Stimulated activated CD4-positive, alpha-beta T cell treated with anti-CD3 and anti-CD28 coated beads, Interleukin-1b, Interleukin-23, amount 100 ng/mL, for 1 hour (primary cell): ENCODE measurements at places on chromosomes 7 and 10.
A peak's percentile ranks its signal among the peaks of the same experiment; 100 is the strongest.

GRCh38 chr10:32937911-32938424, 20.1 kb downstream of the ITGB1 start:
- DNase-seq: no peak

- DNase-seq: no peak
Measured at GRCh38 chr10:17866346-17866745, 57.2 kb downstream of the MRC1 start.

DNA sequence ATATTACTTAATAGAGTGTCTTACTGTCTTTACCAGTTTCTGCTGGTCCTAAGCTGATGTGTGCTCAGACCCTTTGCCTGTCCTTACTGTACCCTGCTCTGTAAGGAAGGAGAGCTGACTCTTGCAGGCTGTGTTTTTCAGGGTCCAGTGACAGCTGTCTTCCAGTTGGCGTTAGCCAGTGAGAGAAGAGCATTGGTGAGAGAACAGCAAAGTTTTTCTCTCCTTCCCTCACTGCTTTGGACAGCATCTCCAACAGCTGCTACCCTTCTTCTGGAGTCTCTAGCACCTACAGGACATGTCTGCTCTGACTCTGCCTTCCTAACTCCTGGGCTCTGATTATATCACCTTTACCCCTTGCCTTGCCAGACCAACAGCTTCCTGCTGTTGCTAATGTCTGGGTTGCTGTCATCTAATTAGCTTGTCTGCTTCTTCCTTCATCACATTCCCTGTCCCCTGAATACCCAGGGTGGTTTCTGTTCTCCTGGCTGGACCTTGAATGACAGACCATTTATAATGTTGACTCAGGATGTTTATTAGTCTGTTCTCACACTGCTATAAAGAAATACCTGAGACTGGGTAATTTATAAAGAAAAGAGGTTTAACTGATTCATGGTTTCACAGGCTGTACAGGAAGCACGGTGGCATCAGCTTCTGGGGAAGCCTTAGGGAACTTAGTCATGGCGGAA, 23.5 kb upstream of the PANK1 start:
- DNase-seq: no peak

DNA sequence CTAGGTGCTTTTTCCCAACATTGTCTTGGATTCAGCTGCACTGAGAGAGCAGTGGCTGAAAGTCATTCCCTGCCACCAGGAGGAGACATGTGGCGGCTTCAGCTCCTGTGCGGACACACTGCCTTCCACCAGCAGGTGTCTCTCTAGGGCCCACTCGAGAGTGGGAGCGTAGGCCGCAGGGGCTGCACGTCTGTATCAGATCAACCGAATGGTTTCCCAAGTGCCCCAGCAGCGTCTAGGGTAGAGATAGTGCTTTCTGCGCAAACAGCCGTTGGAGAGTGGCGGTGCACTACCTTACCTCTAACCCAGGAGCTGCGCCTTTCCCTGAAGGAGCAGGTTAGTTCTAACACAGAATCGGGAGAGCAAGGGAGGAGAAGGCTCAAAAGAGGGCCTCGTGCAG, 31.7 kb downstream of the PAPOLB start:
- peak; percentile 27 for DNase-seq

DNA sequence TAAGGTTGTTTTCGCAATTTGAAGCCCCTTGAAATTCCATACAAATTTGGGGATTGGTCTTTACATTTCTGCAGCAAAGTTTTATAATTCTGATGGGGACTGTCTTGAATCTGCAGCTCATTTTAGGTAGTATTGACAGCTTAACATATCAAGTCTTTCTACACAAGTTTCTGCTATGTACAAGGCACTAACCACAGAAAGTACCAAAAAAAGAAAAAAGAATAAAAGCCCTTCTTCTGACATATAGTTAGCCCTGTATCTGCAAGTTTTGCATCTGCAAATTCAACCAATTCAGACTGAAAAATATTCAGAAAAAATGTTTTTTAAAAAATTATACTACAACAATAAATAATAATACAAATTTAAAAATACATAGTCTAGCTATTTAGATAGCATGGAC, 15.3 kb downstream of the POT1 start:
- no peak for DNase-seq

GRCh38 chr7:130970696-130971095, 236.7 kb upstream of the KLF14 start:
- no peak for DNase-seq

DNA sequence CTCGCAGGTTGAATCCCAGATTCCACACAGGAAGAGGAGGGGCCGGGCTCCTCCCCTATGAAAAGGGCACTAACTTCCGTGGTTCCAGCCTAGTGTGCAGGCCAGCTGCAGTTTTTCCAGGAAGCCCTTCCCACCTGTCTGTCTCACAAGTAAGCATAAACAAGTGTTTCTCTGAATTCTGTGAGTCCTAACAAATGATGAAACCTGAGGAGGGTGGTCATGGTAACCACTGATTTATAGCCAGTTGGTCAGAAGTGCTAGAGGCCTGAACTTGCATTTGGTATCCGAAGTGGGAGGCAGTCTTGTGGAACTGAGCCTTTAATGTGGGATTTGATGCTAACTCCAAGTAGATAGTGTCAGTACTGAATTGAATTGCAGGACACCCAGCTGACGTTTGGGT, 54.7 kb upstream of the STEAP4 start:
- no peak for DNase-seq

GRCh38 chr7:140019172-140019571, 43.6 kb downstream of the PARP12 start:
- DNase-seq: no peak

GRCh38 chr10:77016855-77017254, 620.8 kb downstream of the KCNMA1 start:
- no peak for DNase-seq

DNA sequence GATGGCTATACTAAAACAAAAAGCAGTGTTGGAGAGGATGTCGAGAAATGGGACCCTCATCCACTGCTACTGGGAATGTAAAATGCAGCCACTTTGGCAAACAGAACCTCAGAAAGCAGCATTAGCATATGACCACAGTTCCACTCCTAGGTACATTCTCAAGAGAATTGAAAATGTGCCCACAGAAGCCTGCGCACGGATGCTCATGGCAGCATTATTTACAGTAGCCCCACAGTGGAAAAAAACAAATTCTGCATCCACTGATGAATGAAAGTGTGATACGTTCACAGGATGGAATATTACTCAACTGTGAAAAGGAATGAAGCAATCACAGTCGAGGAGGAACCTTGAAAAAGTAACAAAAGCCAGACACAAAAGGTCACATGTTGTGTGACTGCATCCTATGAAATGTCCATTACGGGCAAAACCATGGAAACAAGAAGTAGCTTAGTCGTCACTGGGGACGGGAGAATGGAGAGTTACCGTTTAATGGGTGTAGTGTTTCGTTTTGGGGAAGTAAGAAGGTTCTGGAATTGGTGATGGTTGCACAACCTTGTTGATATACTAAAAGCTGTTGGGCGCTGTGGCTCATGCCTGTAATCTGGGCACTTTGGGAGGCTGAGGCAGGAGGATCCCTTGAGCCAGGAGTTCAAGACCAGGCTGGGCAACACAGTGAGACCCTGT, 2.5 kb upstream of the UPK3B start:
- no peak for DNase-seq

DNA sequence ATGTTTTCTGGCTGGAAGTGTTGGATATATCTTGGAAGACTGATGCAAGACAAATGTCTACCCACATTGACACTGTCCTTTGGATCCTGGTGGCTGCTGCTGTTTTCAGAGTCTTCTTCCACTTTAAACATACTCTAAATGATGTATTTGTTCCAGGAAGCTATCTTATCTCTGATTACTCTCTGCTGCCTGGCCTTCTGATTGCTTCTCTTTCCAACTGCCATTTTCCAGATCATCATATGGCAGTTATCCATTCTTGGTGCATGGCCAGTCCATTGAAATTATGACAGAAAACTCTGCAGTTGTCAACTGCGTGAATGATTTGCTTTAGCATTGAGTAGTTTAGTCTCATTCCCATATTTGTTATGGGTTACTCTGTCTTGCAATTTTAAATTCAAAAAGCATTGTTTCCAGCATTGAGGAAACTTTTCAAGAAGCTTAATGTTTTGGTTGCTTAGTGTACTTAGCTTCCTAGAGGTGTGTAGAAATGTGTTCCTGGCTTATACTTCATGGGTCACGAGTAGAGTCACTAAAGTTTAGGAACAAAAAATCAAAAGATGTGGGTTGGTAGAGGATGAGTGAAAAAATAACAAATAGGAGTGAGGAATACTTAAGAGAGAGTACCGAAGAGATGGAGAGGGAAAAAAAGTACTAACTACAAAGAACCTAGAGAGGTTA, 268.3 kb upstream of the MTPN start:
- DNase-seq: no peak

DNA sequence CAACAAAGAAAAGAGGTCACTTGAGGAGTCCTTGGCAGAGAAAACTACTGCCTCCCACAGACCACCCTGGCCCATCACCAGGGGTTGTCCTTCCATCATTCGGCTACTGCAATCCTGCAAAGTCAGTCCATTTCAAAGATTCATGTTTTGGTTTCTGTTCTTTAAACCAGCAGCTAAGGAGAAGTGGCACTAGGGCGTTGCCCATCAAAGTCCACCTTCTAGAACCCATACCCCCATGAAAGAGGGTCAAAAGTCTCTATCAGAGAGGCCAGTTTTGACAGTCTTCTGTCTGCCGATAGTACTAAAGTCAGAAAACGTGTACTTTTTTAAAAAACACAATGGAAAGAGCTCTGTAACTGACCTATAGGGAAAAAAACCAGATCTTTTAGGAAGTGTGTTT, 14.4 kb downstream of the CCDC6 start:
- no peak for DNase-seq

DNA sequence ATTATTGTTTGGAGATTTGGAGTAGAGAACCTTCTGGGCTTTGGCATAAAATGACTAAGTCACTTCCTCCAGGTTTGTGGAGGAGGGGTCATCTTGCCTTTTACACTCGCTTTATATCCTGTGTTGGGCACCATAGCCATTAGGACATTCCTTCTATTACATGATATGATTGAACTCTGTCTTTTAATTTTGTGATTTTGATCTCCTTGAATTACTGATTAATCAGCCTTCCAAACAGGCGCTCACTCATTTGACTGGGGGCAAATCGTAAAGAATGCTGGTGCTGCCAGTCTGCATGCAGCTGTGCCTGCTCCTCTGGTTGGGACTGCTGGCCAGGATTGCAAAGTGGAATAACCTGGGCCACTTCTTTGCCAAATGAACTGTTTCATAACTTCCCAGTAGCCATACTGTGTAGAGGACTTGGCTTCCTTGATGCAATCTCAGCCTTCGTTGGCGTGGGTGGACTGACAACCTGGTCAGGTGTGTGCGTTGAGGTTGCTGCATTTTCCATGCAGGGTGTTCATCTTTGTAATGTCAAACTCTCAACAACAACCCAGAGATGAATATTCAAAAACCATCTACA, 65.9 kb upstream of the RAB11FIP2 start:
- DNase-seq: no peak

DNA sequence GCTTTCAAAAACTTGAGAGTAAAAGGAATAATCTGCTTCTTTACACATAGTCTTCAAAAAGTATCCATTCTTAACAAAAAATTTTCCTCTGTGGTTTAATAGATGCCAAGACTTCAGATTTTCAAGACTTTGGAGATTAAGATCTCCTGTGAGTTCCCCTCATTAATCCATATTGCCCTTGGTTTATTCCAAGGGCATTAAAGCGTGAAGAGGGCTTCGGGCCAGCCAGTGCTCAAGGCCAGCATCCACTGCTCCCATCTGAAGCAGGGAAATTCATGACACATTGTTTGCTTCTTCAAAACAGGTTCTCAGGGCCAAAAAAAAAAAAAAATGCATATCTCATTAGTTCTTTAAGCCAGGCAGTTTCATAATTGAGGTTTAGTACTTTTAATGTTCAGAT, 137.3 kb upstream of the RHOBTB1 start:
- no peak for DNase-seq

DNA sequence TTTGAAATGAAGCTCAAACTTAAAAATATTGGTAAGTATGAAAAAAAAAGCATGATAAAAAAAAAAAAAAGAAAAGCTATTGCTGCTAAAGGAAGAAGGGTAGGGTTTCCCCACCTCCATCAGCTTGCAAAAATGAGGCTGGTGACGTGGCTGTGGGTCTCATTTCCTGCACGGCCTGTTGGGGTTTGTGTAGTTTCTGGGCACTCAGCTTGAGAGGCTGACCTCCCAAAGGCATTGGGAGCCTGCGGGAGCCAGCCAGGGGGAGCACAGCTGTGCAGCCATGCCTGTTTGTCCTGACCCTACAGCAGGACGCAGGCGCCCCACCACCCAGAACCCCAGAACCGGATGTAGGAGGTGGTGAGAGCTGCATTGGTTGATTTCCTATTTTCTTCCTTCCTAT, 48.8 kb upstream of the CARD11 start:
- DNase-seq: peak; percentile 30

DNA sequence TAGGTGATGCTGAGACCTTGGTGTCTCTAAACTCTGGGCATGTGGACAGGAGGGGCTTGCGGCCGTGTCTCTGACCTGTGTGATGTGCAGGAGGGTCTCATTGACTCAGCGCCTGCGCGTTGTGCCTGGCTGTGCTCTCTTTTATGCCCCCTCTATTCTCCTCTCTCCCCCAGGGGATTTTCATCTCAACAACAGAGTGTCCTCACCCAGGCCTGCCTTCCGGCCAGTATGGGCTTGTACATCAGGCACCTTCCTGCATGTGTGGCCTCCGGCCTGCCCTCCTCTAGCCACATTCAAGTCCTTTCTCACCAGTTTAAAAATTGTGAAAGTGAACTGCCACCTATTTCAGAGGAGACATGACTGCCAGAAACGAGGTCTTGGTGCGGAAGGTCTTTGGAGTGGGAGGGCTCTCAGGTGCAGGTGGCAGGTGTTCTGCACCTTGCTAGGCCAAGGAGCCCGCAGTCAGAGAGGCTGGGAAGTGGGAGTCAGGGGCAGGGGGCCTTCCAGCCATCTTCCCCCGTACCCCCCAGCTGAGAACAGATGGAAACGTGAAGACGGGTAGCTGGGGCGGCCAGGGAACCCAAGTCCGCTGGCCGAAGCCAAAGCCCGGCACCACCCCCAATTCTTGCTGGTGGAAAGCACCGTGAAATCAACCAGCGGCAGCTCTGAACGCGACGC, 531 bp upstream of the INTS15 start:
- no peak for DNase-seq

GRCh38 chr7:25132430-25132829, 7.4 kb upstream of the CYCS start:
- DNase-seq: no peak

GRCh38 chr10:125340903-125341302, 180.5 kb upstream of the CTBP2 start:
- no peak for DNase-seq

GRCh38 chr10:60883187-60883586, 60.8 kb downstream of the RHOBTB1 start:
- DNase-seq: no peak

DNA sequence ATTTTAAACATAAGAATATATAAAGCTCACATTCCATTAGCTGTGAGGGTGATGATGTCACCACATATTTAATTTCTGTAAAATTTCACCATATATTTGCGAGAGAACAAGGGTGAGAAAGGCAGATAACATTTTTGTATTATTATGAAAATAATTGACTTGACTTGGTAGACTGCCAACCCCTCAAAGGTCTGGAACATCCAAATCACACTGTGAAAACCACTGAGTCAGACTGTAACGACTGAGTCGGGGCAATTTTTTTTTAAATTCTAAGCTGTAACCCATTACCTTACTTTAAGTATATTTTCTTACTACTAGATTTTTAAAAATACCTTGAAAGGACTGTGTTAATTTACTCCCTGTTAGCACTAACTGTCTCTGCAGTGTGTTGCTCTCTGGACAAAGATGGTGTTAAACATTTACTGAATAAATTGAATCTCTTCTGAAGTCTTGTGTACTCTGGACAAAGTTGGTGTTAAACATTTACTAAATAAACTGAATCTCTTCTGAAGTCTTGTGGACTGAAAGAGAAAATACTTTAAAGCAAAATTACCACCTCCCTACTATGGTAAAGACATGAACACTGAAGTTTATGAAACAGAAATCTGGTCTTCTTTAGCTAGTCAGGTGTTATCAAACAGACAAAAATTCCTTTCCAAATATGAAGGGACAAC, 14.1 kb downstream of the PDZD8 start:
- DNase-seq: no peak
